ENCODE measurements at places on chromosomes 5 and 9.

DNA sequence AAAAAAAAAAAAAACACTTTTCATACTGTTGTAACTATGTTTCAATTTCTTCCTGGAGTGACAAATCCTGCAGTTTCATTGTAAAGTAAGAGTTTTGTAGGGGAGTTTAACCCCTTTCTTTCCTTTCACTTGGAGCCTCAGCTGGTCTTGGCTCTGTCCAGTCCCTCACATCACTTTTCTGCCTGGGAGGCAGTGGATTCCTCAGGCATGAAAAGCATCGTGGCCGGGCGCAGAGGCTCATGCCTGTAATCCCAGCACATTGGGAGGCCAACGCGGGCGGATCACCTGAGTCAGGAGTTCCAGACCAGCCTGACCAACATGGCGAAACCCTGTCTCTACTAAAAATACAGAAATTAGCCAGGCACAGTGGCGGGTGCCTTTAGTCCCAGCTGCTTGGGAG lies 45.6 kb upstream of the MYO10 start:
- DNase-seq = no peak

- DNase-seq = peak; percentile 13
These were observed 969.6 kb upstream of the DMAC1 start for GRCh38 chr9:8769153-8769552.

DNA sequence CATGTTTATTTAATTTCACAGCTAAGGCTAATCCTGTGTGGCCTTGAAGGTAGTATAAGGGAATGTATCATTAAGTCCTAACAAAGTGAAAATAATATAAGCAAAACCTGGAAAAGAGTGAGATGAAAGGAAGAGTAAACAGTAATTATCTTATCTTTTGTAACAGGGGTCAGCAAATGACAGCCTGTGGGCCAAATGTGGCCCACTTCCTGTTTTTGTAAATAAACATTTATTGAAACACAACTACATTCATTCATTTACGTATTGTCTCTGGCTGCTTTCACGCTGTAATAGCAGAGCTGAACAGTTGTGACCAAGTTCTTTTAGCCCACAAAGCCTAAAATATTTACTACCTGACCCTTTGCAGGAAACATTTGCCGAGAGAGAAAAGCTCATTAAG lies 78.4 kb upstream of the HTR4 start:
- DNase-seq = no peak

GRCh38 chr9:116133163-116133562 lies 20.4 kb upstream of the PAPPA start:
- no peak for DNase-seq

DNA sequence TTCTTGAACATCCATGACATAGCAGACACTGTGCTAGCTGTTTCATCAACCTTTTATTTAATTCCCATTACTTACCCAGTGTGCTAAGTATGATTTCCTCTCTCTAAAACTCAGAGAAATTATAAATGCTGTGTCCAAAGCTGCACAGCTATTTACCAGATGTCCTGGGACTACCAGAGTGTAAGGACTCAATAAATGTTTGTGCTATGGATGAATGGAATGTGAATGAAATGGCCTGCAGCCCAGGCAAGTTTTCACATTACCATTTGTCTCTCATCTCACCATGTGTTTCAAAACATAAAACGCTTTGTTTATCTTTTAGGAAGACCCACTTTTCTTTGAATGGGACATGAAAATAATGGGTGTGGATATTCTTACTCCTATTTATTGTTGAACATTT lies 96.2 kb downstream of the ARHGEF28 start:
- DNase-seq = no peak

DNA sequence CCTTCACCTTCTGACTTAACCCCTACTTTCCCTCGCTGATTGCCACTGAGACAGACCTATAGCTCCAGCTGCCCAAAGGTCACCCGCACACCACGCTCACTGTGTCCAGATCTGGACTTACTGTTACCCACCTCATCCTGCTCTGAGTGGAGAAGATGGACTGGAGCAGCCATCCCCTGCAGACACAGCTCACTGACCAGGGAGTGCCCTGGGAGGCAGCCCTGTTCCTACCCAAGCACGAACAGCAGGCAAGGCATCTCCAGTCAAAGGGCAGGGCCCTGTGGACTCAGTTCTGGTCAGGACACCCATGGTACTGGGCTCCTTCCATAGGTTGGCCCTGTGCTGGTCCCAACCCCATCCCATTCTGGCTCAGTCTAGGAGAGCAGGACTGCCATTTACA lies 9.5 kb upstream of the BARX1 start:
- no peak for DNase-seq

DNA sequence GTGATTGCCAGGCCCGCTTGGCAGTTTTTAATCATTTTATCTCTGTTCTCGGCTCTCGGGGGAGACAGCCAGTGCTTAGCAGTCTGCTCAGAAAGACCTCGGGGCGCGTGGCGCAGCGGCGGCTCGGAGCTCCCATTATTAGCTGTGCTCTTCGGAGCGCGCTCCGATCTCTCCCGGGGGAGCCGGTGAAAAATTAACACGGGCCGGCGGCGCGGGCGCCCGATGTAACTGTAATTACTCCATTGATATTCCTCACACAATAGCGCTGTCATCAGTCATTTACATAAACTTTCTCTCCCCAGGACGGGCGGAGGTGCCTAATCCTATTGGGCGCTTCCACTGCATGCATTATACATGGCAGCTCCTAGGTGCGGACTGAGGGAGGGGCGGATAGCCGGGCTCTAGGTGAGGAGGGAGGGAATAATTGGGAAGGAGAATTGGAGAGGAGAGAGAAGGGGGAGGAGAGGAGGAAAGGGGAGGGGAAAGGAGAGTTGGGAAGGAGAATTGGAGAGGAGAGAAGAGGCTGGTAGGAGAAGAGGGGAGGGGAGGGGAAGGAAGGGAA lies 24.9 kb downstream of the LMX1B start:
- peak; percentile 71 for DNase-seq

- no peak for DNase-seq
These were observed 60.1 kb downstream of the LHFPL2 start for GRCh38 chr5:78588507-78588906.

DNA sequence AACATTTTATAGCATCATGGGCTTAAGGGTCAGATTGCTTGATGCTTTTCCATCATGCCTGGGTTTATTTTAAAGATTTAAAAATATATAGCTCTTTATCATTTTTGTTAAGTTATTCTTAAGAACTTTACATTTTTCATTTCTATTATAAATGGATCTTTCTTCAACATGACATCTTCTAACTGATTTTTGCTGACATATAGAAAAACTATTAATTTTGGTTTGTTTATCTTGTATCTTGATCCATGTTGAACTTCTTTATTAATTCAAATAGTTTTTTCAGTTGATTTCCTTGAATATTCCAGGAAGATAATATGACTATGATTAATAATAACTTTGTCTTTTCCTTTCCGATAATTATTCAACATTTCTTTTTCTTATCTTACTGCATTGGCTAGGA lies 237.9 kb upstream of the CLINT1 start:
- no peak for DNase-seq

- no peak for DNase-seq
These were observed 142.1 kb downstream of the XRCC4 start for GRCh38 chr5:83219495-83219894.

DNA sequence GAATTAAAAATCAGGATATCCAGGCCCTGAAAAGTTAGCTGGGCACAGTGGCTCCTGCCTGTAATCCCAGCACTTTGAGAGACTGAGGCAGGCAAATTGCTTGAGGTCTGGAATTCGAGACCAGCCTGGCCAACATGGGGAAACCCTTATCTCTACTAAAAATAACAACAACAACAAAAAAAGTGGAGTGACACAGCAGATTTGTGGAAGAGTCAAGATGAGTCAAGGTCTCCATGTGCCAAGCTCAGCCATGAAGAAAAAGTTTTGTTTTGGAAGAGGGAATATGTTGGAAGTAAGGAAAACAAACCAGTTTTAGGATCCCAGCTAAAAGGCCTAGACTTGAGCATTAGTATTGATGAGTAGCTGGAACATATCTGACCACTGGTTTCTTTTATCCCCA lies 14.7 kb downstream of the LRRC70 start:
- no peak for DNase-seq

DNA sequence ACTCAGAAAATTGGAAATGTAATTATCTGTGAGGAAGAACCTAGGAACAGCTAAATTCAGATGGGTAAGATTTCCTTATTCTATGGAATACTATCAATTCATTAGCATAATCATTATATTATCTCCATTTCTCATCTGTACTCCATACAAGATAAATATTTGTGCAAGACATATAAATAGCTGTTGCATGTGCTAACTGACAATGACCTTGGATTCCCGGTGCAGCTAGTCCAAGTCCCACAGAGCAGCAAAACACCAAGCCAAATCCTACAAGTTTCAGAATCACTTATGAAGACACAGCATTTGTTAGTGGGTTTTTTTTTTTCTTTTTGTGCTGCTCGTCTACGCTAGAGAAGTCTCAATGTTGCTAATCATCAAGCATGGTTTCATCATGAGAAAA lies 64.8 kb downstream of the NUDT12 start:
- no peak for DNase-seq

GRCh38 chr9:127020036-127020801 lies 102.2 kb downstream of the ANGPTL2 start:
- DNase-seq = no peak

DNA sequence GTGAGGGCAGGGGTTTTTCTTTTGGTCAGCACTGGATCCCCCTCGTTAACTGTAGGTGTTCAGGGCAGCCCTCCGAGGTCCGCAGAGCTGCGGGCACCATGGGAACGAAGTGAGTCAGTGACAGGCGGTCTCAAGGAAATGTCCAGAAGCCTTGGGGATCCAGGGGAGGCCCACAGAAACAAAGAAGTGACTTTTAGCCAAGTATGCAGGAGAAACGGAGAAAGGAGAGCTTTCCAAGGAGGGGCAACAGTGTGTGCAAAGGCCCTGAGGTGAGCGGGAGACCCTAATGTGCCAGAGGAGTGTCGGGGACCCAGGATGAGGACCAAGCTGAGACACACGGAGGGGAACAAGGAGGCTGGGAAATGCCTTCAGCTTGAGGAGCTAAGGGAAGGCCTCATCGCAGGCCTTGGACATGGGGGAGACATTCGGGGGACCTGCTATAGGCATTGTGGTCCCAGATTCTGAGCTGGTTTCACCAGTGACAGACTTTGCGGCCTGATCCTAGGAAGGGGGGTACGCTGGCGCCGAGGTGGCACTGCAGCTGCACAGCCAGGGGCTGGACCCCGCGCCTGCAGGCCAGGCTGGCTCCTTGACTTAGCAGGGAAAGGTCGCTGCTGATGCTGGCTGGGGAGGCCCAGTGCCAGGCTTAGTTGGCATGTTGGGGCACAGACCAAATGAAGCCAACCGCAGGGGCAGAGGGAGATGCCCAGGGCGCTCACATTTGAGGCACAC lies 3.3 kb downstream of the LTC4S start:
- no peak for DNase-seq

DNA sequence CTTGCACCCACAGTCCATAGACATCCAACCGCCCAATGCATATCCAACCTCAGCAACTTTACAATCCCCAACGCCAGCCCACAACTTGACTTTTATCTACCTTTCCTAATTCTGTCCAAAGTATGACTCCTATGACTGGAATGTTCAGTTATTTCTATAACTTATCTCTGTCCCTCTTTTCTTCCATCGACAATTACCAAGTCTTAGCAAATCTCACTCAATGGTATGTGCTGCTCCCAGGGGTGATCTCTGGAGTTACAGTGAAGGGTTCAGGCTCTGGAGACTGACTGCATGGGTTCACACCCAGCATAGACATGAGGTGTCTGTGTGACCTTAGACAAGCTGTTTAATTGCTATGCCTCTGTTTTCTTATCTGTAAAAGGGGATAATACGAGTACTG lies 106.9 kb downstream of the SPOCK1 start:
- DNase-seq = no peak

GRCh38 chr9:13142776-13143175 lies 136.7 kb downstream of the MPDZ start:
- peak; percentile 30 for DNase-seq

GRCh38 chr5:16013334-16014065 lies 166.1 kb downstream of the MARCHF11 start:
- no peak for DNase-seq

DNA sequence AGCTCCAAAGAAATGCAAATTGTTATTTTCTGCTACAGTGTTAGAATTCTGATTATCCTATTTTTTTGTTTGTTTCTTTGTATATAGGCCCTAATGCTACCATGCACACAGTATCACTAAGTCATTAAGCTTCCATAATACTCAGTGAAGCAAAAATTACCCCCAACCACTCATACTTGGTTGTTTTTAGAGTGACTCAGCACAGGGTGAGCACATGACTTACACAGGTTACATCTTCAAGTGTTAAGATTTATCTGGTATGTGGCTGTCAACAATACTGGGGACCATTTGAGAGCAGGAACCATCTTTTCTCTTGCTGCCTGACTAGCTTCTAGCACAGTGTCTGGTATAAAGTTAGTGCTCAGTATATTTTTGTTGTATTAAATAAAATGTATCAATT lies 255.8 kb upstream of the SLC24A2 start:
- DNase-seq = no peak

DNA sequence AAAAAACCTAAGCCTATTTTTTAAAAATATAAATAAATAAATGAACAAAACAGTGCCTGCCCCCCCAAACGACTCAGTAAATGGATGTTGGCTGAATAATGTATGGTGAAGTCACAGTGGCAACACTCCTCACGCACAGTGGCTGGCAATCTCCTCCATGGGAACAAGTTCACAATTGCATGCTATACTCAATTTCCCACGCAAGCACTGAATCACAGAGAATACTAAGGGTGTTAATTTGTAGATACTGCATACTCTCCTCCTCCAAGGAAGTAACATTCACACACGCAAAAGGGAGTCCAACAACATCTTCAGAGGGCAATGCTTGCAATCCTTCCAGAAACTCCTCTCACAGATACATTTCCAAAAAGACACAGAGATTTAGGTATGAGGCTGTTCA lies 47.5 kb downstream of the SERINC5 start:
- DNase-seq = no peak

DNA sequence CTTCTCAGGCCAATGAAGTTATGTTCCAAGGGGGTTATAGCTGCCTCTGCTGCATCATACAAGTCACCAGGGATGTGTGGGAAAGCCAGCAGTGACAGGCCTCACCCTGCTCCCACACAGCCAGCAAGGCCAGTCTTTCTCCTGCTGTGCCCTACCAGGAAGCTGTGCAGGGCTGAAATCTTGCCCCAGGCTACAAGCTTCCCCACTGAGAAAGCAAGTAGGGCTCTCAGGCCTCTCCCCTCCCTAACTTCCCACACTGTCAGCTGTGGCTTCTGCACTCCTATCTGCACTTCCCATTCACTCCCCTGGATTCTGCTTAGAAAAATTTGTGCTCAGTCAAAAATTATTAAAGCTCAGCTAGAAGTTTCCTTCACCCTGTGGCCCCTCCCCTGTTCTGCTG lies 611.2 kb upstream of the ZNF608 start:
- no peak for DNase-seq

DNA sequence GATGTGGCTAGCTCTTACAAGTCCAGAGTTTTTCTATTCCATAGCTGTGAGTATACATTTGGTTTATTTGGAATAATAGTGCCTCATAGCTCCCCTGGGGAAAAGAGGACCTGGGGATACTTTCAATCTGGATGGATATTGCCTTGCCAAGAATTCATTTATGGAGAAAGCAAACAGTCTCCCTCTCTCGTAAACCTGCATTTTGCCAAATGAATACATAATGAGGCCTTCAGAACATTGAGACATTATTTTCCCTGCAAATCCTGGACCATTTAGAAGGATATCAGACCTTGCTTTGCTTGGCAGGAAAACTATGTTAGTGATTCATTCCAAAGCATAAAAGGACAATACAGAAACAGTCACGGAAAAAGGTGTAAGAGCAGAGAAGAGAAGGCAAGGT lies 569.6 kb upstream of the BRINP1 start:
- DNase-seq = no peak
